ENCODE measurements at places on chromosomes 3 and 15.

DNA sequence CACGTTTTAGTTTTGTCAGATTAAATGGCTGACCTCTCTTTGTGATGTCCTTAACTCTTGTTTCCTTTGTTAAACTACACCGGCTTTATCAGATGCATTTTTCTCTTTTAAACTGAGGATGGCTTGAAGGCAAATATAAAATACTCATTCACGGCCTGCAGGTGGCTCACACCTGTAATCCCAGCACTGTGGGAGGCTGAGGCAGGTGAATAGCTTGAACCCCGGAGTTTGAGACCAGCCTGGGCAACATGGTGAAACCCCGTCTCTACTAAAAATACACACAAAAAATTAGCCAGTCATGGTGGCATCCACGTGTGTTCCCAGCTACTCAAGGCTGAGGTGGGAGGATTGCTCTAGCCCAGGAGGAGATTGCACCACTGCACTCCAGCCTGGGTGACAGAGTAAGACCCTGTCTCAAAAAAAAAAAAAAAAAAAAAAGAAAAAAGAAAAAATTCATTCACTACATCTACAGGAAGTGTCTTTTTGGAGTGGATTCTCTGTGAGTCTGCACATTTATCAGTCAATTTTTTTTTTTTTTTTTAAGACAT is 34.7 kb upstream of the SACM1L start:
- DNase-seq = no peak

DNA sequence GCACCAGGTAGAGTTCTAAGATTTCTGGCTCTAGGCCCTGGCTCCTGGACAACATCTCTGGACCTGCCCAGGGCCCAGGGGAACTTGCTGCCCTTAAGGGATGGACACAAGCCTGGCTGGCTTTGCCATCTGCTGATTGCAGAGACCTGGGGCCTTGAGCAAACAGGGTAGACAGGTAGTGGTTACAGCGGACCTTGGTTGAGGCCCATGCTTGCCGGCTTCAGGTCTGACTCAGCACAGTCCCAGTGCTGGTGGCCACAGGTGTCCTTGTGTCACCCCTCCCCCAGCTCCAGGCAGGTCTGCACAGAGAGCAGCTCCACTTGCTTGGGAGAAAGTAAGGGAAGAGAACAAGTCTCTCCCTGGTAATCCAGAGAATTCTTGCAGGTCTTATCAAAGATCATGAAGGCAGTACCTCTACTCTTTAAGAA is 15.9 kb upstream of the ACTL6A start:
- DNase-seq = no peak

DNA sequence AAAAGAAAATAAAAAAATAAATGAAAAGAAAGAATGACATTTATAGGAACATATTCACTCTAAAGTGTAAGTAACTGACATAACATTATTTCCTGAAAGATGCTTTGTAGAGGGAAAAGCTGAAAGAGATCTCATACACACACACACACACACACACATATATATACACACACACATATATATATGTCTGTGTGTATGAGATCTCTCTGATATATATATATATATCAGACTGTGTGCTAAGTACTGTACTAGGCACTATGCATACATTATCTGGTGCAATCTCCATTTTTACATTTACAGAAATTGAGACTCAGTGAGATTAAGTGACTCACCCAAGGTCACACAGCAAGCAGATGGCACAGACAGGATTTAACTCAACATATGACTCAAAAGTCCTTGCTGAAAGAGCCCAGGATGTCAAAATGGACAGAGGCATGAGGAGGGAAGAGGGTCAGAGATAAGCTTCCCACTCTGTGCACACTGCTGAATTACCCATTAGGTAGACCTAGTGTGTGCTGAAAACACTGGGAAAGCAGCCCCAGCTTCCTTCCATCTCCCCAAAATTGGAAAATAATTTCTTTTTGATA is 15.0 kb downstream of the BHLHE40 start:
- DNase-seq = no peak

- peak; percentile 53 for DNase-seq
These were observed 2.9 kb upstream of the NME9 start for GRCh38 chr3:138332472-138333073.

GRCh38 chr3:45656575-45657363 is 32.4 kb upstream of the SACM1L start:
- peak; percentile 84 for DNase-seq

- DNase-seq = no peak
These were observed 357.5 kb downstream of the CHST2 start for GRCh38 chr3:143476965-143477640.

DNA sequence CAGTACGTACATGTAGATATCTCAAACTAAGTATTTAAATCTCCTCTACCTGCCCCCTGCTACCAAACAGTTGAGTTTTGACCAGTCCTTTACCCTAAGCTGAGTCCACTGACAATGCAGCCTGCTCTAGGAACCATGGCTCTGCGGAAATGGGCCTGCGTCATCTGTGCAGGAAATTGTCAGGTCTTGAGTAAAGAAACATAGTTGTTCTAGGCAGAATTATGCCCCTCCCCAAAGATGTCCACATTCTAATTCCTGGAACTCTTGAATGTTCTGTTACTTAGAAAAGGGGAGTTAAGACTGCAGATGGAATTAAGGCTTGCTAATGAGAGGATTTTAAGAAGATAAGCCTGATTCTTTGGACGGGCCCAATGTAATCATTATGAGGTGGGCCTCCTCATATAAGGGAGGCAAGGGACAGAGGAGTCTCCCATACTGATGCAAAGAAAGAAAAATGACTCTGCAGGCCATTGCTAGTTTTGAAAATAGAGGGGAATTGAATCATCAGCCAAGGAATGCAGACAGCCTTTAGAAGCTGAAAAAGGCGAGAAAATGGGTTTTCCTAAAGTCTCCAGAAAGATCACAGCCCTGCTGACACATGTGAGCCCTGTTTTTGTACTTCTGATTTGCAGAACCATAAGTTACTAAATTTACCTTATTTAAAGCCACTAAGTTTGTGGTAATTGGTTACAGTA is 5.5 kb upstream of the VGLL3 start:
- DNase-seq = no peak

DNA sequence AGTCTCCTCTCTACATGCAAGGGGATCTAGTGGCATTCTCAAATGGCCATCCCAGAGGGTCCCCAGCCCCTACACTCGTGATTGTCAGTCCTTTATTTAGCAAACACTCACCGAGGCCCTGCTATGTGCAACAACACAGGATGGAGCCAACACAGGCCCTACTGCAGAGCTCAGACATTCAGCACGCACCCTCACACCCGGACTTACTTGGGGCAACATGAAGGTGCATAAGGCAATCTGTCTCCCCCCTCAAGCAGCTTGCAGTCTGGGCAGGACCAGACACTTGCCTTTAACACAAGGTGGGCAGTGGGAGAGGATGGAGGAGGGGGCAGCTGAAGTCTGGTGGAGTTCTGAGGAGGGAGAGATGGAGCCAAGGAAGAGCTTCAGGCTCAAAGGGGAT is 258.4 kb downstream of the XXYLT1 start:
- DNase-seq = no peak

GRCh38 chr3:23800731-23801130 is 5.0 kb upstream of the UBE2E1 start:
- no peak for DNase-seq

Measured in NCI-H446 (cell line).